ENCODE measurements at places on chromosomes 13 and 19.

- DNase-seq: peak; percentile 19
Measured at GRCh38 chr13:65470781-65471180, 1759.4 kb downstream of the PCDH9 start.

DNA sequence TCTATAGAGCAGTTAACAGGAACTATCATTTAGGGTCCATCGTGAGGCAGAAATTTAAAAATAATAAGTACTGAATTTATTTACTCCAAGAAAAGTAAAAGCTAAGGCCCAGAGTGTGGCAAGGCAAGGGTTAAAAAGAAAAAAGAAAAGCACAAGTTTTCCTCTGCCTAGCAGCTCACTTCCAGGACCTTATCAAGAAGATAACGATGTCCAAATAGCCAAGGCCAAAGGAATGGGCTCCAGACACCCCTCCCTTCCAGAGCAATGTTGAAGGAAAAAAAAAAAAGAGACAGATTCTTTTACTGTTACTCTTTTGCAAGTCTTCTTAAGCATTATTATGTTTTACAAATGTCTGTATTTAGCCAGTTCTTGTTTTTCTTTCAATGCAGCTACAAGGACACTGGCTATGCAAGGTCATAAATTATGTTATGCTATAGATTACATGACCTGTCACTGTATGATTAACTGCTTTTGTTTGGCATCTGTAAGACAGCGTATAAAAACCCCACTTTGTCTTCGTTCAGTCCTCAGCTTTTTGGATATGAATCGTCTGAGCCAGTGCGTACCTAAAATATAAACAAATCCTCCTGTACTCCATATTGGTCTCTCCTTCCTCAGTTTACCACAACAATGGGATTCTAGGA lies 2.9 kb upstream of the ZNF700 start:
- DNase-seq: no peak

DNA sequence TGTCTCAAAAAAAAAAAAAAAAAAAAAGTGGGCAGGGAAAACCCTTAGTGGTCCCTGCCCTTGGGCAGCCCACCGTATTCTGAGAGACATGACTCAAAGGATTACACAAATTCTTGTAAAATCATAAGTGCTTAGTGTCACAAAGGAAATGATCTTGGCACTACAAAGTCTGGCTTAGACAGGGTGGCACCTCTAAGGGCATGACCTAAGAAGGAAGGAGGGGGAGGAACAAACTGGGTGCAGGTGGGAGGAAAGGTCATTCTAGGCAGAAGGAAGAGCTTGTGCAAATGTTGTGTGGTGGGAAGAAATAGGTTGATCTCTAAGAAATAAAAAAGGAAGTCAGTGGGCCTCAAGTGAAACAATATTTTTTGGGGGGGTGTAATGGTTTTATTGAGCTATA lies 10.4 kb downstream of the PNPLA6 start:
- DNase-seq: no peak

DNA sequence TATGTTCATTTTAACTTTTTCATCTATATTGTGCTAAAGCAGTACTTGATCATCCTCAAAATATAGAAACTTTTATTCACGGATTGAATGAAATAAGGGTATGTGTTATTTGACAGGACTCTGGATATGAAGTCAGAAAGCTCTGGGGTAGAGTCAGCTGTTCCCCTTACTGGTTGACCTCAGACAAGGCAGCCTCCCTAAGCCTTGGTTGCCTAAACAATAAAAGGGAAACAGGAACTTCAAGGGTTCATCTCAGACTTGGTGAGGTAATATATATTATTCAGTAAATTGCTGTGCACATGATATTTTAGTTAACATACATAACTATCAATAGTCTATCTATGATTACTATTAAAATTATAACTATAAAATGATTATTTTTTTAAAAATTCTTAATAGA lies 13.6 kb downstream of the POLR1D start:
- DNase-seq: no peak

DNA sequence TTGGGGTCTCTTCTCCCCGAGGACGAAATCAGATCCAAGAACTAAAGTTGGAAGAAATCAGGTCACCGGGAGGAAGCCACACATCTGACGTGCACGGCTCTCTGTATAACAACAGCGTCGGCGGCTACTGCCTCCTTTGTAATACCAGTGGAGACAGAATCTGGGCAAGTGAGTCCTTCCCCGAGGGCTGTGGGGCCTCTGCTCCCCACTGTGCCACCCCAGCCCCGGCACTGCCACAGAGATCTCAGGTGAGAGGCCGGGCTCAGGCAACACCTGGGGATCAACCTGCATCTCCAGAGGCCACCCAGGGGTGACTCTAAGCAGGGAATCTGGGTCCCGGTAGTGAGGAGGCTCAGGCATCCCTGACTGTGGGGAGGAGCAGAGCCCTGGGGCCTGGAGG lies 33.7 kb upstream of the C13orf46 start:
- DNase-seq: no peak

- DNase-seq: no peak
Measured at GRCh38 chr13:113653264-113654174, 4.5 kb downstream of the ATP4B start.

- DNase-seq: no peak
Measured at GRCh38 chr19:45324349-45324907, 1.8 kb upstream of the CKM start.

DNA sequence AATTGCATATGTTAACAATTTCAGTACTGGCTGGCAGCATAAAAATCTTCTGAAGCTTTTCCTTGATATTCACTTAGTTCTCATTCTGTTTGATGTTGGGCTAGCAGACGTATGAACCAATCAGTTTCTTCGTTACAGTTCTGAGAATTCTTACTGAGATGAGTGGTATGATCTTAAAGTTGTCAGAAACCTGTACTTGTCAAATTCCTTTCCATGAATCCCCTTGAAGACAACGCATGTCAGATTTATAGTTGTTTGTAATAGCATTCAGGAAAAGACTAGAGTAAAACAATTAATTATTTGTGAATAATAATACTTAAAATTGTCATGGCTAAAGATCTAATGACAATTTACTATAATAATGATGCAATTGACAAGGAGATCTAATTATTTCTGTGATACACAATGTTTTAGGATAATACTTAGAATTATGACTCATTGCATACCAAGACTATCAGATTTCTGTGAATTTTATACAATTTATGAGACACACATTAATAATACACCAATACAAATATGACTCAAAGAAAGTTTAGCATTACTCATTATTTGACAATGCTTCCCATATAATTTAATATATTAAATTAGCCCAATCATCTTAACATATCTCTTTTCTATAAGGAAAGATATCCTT lies 447.2 kb downstream of the RFC3 start:
- no peak for DNase-seq

GRCh38 chr19:46995492-46995891 lies 24.1 kb upstream of the NPAS1 start:
- DNase-seq: no peak

GRCh38 chr19:15198951-15199660 lies 1.7 kb downstream of the NOTCH3 start:
- DNase-seq: no peak

GRCh38 chr13:76884186-76884906 lies 1.9 kb downstream of the KCTD12 start:
- no peak for DNase-seq

- DNase-seq: peak; percentile 88
Measured at GRCh38 chr19:44447916-44448674, at the start of gene ZNF229. Gene ZNF229 (minus strand): TSS chr19:44448472. CDS start chr19:44442847, 5,625 bp downstream.
